Keratinocyte (primary cell): ENCODE measurements at places on chromosomes 4 and X. TPM values are rescaled to one million over a fixed set of nuclear protein-coding genes. Genes with fewer than 3 reads are reported as not detected.

- no peak for DNase-seq
Measured at GRCh38 chr4:140497747-140498636, at the start of gene MGAT4D. Gene MGAT4D (minus strand): TSS chr4:140498293. CDS start chr4:140498222, 71 bp downstream.

DNA sequence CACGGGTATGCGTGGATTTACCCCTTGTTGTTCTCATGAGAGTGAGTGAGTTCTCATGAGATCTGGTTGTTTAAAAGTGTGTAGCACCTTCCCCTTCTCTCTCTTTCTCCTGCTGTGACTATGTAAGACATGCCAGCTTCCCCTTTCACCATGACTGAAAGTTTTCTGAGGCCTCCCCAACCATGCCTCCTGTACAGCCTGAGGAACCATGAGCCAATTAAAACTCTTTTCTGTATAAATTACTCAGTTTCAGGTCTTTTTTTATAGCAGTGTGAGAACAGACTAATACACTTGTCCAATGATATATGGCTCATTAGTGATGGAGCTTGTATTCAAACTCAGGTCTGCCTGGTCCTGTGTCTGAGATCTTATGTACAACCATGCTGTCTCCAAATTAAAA lies 28.5 kb upstream of the RTL3 start:
- no peak for DNase-seq

DNA sequence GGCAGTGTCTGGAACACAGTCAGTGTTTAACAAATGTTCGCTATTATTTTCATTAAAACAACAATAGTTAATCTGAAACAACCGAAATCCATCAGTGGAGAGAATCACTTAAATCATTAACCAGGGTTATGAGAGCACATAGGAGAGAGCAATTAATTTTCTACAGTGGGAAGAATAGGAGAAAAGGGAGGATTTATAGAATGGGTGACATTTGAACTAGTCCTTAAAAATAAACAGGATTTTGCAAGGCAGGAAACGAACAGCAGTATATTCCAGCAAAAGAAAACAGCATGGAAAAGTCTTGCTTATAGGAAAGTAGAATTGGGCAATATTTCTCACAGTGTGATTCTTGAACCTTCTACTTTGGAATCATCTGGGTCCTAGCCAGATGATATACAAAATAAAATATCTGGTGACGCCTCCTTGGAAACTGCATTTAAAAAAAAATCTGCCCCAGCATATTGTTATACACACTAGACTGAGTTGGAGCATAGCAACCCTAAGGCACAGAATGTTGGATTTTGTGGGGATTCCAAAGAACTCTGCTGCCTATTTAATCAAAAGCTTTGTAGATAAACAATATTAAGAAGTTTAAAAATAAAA lies 56.1 kb downstream of the INTS12 start:
- DNase-seq, result no peak

- DNase-seq, result no peak
Measured at GRCh38 chrX:23919706-23920320, 12.0 kb downstream of the CXorf58 start.

- no peak for DNase-seq
Measured at GRCh38 chr4:57360681-57361080, 250.5 kb upstream of the IGFBP7 start.

GRCh38 chrX:66919280-66919832 lies 280.5 kb upstream of the EDA2R start:
- no peak for DNase-seq

- no peak for DNase-seq
Measured at GRCh38 chrX:33134164-33134563, 77.2 kb downstream of the DMD start.

DNA sequence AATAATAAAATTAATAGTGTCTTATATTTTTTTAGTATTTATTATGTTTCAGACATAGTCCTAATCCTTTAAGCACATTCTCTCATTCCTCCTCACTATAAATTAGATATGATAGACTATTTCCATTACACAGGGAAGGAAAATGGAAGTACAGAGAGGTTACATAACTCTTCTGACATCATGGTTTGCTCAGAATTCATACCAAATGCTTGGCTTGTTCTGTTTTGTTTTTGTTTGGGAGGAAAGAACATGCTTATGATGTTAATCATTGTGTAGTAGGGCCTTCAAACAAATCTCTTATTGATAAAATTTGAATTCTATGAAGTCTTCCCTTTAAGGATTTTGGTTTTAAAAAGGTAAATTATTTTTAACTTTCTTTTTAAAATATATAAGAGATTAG lies 59.5 kb downstream of the RXFP1 start:
- DNase-seq, result no peak

GRCh38 chrX:116873671-116874070 lies 410.9 kb upstream of the CT83 start:
- no peak for DNase-seq

- no peak for DNase-seq
Measured at GRCh38 chr4:545612-546011, 30.5 kb downstream of the TMEM271 start.

DNA sequence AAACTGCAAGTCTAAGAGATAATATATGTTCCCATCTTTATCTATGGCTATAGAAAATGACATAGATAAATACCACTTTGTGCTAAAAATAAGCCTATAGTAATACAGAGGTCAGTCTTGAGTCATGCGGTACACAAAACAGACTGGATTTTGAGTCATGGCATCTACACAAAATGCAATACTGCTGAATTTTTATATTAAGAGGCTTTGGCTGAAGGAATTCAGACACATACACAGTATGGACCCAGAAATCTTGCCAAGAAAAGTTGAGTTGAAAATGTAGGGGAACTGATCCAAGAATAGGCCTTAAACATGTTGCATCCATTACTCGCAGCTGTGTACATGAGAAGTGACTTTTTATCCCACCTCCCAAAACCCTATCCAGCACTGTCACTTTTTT lies 184.4 kb downstream of the TENM3 start:
- no peak for DNase-seq

- DNase-seq, result no peak
Measured at GRCh38 chrX:115592997-115593734, 32.2 kb downstream of the PLS3 start.

DNA sequence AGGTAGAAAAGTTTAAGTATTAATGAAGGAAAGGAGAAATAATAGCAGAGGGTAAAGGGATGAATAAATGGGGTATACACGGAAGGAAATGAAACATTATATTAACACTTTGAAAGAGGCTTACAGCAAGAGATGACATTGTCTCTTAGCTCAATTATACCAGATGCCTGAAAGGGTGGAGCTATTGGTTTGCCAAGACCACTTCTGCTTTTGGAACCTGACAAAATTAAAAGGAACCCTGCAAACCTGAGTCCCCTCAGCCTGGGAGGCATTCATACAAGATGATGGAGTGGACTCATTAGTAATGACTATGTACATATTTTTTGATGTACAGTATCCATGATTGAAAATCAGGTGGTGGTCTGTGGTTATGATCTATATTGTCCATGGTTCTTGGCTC lies 45.1 kb upstream of the HPF1 start:
- DNase-seq, result no peak

DNA sequence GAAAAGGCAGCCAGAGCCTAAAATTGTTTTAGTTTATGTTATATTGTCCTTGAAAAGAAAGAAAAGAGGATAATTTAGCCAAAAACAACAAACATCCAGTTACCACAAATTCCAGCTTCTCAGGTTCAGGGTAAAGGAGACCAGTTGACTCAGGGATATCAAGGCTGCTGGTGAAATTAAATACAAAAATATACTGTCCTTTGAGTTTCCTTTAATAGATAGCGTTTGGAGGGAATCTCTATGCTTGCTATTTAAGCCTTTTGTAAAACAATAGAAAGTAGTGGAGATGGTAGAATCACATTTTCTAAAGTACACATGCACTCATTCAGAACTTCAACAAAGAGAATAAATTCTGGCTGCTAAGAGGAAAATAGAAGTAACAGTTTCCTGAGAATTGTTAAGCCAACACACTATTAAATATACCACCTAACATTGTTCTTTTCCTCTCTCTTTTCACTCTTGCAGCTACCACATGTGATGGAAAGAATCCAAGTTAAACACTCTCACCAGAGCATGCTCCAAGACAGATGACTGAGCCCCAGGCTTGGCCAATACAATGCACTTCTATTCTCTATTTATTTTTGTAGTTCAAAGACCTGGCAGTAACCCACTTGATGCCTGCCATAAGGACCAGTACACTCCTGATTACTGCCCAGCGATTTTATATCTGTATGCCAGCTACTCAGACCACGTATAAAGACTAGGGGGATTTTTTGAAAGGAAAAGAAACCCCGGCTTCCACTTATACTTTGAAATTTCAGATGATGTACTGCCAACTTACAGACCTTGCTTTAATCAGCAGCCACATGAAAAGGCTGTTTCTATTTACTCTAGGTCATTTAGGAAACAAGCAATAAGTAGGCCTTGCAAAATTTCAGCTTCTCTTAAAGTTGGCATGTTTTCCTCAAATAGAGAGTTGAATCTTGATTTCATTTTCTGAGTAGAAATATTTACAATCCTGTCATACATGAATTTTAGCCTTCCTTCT lies 756.9 kb downstream of the FAT4 start:
- DNase-seq, result no peak

DNA sequence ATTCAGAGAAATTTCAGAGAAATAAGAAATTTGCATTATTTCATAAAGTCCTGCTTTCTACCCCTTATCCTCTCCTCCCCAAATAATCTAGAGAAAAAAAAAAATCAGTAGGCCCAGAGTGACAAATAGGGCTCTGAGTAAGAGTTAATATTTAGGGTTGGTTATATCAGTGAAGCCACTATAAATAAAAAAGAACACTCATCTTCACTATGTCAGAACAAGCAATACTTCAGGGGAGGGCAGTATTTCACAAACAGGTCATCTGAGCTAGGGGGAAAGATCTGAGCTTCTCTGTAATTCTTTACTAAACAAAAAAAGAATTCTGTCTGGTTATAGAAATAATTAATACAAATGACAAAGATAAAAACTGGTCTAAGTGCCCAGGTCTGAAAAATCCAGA lies 39.4 kb downstream of the PDE5A start:
- no peak for DNase-seq

DNA sequence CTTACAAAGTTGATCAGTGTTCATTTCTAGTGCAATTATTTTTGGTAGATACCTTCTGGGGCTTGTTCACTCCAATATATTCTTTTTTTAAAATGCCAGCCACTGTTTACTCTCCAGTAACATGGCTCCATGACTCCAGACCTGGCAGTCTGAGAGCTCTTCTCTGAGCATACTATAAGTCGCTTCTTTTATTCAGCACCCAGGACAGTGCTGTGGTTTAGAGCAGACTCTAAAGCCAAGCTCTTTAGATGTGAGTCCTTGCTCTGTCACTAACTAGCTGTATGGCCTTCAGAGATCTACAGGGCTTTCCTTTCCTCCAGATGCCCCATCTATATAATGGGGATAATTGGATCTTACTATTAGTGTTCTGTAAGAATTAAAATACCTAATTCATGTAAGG lies 200.2 kb upstream of the FAM241A start:
- DNase-seq, result no peak

DNA sequence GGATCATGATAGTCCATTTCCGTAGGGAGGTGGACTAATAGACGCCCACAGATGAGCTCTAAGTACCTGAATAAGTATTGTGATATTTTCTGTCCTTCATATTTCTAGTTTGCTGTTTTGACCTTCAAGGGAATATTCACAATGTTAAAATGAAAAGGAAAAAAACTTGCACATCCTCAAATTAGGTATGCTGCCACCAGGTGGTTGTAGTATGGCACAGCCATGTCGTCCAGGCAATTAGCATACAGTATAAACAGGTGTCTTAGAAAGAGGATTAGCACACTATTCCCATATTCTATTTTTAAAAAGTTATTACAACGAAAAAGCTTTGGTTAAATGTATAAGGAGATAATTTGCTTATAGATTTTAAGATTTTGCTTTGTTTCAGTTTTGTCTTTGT lies 802.0 kb downstream of the RPA4 start:
- no peak for DNase-seq

DNA sequence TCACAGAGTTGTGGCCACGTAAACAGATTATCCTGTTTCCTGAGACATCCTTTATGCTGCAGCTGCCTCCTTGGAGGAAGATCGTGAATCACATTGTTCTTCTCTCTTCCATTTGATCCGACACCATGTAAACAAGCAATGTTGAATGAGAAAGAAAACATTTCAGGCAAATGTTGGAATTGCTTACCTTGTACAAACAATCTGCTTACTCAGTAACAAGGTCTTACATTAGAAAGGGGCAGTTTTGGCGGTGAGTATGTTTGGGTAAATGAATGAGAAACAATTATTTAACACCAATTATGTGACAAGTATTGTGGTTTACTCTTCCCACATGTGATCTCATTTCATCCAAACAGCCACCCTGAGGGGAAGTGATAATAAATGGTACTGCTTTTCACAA lies 637.8 kb downstream of the RAB28 start:
- DNase-seq, result no peak

DNA sequence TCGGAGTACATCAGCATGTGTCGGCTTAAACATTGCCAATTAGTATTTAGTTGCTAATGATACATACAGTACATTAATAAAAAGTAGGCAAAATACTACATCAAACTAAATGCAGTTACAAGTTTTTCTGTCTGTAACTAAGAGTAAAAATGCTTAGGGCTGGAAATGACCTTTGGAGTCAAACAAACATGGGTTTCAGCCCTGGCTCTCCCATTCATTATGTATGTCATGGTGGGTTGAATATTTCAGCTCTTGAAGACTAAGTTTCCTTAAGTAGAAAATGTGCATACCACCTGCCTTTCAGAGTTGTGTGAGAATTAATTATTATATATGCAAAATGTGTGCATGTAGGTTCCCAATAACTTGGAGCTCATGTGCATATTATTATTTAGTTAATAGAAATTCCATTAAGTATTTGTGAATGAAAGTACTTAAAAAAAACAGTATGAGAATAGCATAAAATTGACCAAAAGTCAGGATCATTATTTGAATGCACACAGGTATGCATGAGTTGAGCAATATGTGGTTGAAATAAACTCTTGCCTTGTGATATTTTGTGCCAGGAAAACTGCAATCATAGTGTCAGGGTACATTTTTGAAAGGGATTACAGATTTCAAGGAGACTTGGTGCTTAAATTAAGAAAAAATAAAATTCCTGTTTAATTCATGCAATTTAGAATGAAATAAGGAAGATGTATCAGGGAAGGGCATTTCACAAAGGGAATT lies 2048.7 kb downstream of the PCDH7 start:
- no peak for DNase-seq

GRCh38 chr4:78629991-78630541 lies 78.5 kb downstream of the ANXA3 start:
- no peak for DNase-seq

FGG gene
- polyA plus RNA-seq, result 0.08 to 0.18 TPM (median 0.17 TPM) in 3 replicates

PCSK1N gene
- 0.54 to 1.6 TPM (median 1.4 TPM) in 3 replicates for polyA plus RNA-seq

DGKK gene
- not detected in 3 replicates for polyA plus RNA-seq

WNK3 gene
- polyA plus RNA-seq, result 0.26 to 0.33 TPM (median 0.27 TPM) in 3 replicates

LANCL3 gene
- polyA plus RNA-seq, result 0.46 to 0.97 TPM (median 0.88 TPM) in 3 replicates

TMEM47 gene
- 0.07 to 0.16 TPM (median 0.10 TPM) in 3 replicates for polyA plus RNA-seq

FHIP1A gene
- polyA plus RNA-seq, result 13.4 to 16.0 TPM (median 15.1 TPM) in 3 replicates

SMARCA1 gene
- 15.7 to 21.6 TPM (median 16.8 TPM) in 3 replicates for polyA plus RNA-seq

PGAM4 gene
- 0.18 to 0.43 TPM (median 0.37 TPM) in 3 replicates for polyA plus RNA-seq

FAM47A gene
- not detected in 3 replicates for polyA plus RNA-seq

FANCB gene
- polyA plus RNA-seq, result 1.1 to 3.9 TPM (median 1.8 TPM) in 3 replicates

MUC7 gene
- polyA plus RNA-seq, result not detected in 3 replicates

EIF4E gene
- 83.2 to 150 TPM (median 146 TPM) in 3 replicates for polyA plus RNA-seq

FDCSP gene
- polyA plus RNA-seq, result not detected in 3 replicates

ADH6 gene
- polyA plus RNA-seq, result not detected in 3 replicates

CXCL3 gene
- polyA plus RNA-seq, result 2.9 to 10.8 TPM (median 6.3 TPM) in 3 replicates

SEL1L3 gene
- 31.6 to 68.4 TPM (median 67.9 TPM) in 3 replicates for polyA plus RNA-seq

CXCL5 gene
- polyA plus RNA-seq, result 0.39 to 1.5 TPM (median 0.76 TPM) in 3 replicates
